ENCODE measurements at places on chromosomes 2 and 18. TPM values are rescaled to one million over a fixed set of nuclear protein-coding genes. Genes with fewer than 3 reads are reported as not detected.

IL37 gene
- total RNA-seq: not detected

DNAJC5G gene
- not detected for total RNA-seq

SPDYA gene
- total RNA-seq: not detected

RPRM gene
- not detected for total RNA-seq

GPR39 gene
- total RNA-seq: 2.5 TPM

GALR1 gene
- total RNA-seq: not detected

HOXD8 gene
- total RNA-seq: 4.5 TPM

CTAGE1 gene
- 0.23 TPM for total RNA-seq
